ENCODE measurements at places on chromosomes 11 and 22.
A peak's percentile ranks its signal among the peaks of the same experiment; 100 is the strongest.

DNA sequence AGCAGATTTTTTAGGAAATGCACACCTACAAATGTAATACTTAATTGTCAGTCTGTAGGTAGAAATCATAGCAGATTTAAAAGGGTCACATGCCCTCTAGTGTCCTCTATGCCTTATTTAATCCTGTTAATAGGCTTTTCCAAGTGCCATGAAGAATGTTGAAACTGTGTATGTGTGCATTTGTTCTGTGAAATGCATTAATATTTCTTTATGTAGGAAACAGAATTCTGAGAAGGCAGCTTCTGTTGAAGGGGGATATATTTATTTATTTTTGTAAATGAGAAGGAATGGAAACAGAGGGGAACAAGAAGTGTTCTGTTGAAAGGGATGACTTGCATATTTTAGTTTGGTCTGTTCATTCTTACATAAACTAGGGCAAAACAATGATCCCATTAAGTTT is 51.0 kb downstream of the SVIP start:
- DNase-seq: no peak

GRCh38 chr11:16738947-16739815 is 734 bp downstream of the C11orf58 start:
- no peak for DNase-seq

DNA sequence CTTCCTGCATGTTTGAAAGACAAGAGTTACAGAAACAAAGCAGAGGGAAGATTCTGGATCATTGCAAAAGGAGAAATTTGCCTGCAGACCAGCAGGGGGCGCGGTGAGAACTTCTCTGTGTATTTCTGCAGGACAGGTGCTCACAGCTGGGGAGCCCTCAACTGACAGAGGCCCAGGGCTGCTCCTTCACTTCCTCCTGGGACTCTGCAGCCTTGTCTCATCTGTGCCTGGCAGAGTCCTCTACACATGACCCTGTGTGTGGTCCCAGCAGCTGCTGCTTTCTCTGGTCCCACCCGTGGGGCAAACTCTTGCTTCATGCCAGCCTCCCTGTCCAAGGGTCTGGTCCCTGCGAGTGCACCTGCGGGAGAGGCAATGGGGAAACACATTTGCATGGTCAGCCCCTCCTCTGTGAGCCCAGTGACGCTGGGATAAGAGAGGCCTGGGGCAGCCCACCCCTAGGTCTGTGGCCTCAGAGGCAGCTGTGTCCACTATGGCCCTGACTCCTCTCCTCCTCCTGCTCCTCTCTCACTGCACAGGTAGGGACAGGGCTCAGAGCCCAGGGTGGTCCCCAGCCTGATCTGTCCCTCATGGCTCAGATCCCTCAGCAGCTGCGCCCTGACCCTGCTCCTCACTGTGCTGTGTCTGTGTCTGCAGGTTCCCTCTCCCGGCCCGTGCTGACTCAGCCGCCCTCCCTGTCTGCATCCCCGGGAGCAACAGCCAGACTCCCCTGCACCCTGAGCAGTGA is 43.2 kb upstream of the VPREB1 start:
- peak; percentile 67 for DNase-seq

GRCh38 chr11:94794287-94795168 is 26.4 kb downstream of the AMOTL1 start:
- DNase-seq: no peak

DNA sequence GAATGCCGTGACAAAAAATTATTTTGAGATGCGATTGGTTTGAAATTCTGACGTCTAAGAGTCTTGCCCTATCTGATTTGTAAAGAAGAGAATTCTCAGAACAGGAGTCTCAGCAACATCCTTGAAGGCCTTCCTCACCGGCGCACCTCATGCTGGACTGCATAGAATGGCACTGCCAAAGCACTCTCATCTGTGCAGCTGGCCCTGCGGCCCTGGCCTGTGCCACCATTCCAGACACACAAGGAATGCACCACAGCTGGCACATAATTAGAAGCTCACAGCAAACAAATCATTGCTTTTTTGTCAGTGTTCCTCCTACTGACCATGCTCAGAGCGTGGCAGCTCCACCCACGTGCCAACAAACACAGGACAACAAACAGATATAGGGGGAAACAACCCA is 166.0 kb downstream of the KIRREL3 start:
- DNase-seq: no peak

GRCh38 chr22:44600207-44600785 is 101.7 kb upstream of the PRR5 start:
- DNase-seq: no peak

DNA sequence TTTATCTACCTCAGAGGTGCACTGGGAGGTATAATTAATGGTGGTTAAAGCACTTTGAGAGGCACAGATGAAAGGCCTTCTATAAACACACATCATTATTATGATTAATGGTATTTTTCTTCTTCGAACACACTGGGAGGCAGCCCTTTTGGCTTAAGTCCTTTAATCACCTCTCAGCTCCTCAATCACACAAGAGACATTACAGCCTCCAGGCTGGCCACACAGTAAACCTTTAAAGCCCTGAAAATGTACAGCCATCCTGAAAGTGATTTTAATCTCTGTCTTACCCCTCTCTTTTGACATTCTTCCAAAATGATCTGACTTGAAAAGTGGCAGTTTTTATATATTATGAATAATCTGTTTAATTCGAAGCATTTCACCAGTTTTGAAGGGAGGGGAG is 54.3 kb upstream of the VSTM5 start:
- DNase-seq: no peak

DNA sequence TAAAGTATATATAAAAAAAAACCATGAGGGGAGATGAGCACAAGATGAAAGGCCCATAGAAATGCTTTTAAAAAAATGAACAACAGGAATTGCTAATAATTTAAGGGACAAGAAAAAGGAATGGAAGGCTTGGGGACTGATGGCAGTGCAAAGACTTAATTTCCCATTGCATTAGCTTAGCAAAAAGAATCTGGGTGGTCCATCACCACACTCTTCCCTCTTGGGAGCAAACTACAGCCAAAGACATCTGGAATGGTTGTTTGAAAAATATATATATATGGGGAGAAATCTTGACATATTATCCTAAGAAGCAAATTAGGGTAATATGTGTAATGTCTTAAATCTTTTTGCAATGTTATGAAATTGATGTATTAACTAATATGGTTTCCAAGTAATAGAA is 727.1 kb downstream of the METTL15 start:
- no peak for DNase-seq

DNA sequence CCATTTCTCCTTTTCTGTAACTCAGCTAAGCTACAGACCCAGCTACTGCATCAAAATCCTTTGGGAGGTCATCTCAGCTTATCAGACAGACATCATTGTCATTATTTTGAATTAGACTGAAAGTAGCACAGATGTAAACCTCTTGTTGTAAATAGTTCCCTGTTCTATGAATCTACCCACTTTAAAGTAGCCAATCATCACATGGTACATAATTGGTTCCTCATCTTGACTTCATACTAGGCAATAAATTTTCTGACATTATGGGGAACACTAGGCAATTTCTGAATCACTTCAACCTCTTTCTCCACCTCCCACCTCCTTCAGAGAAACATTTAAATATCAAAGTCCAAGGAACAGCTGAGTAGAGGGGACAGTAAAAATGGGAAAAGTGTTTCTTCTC is 47.9 kb downstream of the MPPED2 start:
- no peak for DNase-seq

- no peak for DNase-seq
Measured at GRCh38 chr11:92329646-92330045, 105.0 kb downstream of the FAT3 start.

DNA sequence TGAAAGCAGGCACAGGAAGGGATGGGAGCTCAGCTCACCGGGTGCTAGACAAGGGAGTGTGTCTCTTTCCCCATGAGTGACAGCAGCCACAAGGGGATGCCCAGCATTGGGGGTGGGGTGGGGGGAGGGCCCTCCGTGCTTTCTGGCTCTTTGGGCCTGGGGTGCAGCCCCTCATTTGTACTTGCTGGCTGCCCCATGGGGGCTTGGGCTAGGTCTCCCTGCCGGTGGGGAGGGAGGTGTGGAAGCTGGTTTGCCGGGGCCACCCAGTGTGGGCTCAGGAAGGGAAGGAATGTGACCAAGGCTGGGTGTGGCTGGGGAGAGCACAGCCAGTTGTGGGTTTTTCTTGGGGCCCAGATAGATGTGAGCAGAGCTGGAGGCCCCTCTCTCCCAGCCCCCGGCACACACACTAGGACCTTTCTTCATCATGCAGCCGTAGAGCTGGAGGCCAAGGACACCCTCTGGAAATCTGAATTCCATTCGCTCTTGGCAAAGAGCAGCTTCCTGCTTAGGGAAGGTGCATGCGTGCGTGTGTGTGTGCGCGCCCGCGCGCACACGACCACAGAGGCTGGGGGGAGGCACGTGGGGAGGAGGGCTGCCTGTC is 25.8 kb downstream of the KCNQ1OT1 start:
- no peak for DNase-seq

DNA sequence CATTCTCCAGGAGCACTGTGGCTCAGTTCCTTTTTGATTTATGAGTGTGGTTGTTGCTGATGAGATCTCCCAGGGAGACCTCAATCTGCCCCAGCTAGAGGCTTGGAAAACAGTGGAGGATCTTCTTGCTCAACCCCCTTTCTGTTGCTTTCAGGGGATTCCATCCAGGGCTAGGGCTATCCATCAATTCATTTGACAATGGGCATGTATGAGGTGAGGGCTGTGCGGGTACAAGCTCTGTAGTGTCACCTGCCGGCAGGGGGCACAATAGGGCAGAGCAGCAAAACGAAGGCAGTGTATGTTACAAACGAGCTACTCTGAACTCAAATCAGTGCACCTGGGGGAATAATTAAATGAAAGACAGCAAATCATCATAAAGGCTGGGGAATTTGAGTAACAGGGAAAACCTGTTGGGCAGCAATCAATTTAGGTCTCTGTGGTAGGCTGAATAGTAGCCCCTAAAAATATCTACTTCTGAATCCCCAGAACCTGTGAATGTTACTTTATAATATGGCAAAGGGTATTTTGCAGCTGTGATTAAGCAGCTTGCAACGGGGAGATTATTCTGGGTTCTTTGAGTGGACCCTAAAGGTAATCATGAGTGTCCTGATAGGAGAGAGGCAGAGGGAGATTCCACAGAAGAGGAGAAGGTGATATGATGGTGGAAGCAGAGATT is 170.3 kb upstream of the ZBED5 start:
- DNase-seq: peak; percentile 77

- no peak for DNase-seq
Measured at GRCh38 chr11:70497536-70498075, 99.3 kb downstream of the CTTN start.

- DNase-seq: no peak
Measured at GRCh38 chr11:67615728-67616430, 9.1 kb downstream of the NDUFV1 start.

- DNase-seq: no peak
Measured at GRCh38 chr11:19027829-19028595, 32.5 kb downstream of the MRGPRX2 start.

- DNase-seq: no peak
Measured at GRCh38 chr22:27296091-27296675, 505.4 kb downstream of the MN1 start.

GRCh38 chr11:117921893-117922292 is 7.3 kb downstream of the TMPRSS13 start:
- no peak for DNase-seq

- no peak for DNase-seq
Measured at GRCh38 chr11:26323837-26324236, 8.1 kb upstream of the ANO3 start.

- DNase-seq: no peak
Measured at GRCh38 chr22:29266564-29267461, 968 bp downstream of the RHBDD3 start.

DNA sequence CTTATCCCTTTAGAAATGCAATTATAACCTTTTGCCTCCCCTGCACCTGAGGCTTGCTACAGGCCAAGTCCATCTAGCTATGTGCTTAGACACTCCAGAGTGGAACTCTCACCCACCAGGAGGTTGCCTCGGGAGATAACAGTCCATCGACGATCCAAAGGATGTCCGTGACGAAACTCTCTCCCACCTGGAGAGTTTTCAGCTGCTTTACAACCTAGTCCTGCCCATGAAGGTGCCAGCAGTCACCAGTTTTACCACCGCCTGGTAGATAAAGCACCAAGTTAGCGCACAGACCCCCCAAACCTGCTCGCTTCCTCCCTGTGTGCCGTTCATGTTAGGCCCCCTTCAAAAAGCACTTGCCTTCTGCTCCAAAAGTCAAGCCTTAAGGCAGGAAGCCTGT is 53.1 kb upstream of the SHISAL1 start:
- no peak for DNase-seq

DNA sequence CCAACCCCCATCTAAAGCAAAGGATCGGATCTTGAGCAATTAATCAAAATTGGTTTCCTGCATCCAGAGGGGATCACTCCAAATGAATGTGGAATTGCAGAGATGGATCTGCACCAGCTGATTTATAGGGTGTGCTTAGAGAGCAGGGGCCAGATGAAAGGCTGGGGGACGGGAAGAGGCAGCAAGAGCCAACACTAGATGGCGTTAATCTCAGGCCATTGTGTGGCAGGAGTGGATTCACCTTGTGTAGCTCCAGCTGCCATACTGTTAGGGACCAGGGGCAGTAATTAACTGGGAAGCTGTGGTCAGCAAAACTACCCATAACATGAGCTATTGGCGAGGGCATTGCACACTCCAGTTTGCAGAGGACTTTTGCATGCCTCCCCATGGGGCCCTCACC is 35.6 kb downstream of the SERPINH1 start:
- DNase-seq: no peak

DNA sequence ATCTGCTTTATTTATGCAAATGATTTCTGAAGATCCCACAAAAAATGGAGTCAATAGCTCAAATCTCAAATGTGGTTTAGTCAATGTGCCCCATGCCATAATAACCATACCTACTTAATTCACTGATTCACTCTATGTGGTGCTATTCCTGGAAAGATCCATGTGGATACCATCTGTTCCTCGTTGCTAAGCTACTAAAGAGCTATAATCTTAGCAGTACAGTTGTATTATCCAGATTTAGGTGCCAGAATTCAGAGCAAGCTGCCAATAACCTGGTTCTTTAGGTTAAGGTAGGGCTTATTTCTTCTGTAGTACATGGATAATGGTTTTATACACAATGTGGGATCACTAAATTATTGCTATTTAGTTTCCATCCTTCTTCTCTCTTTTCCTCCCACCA is 974.7 kb upstream of the CCDC90B start:
- DNase-seq: no peak

DNA sequence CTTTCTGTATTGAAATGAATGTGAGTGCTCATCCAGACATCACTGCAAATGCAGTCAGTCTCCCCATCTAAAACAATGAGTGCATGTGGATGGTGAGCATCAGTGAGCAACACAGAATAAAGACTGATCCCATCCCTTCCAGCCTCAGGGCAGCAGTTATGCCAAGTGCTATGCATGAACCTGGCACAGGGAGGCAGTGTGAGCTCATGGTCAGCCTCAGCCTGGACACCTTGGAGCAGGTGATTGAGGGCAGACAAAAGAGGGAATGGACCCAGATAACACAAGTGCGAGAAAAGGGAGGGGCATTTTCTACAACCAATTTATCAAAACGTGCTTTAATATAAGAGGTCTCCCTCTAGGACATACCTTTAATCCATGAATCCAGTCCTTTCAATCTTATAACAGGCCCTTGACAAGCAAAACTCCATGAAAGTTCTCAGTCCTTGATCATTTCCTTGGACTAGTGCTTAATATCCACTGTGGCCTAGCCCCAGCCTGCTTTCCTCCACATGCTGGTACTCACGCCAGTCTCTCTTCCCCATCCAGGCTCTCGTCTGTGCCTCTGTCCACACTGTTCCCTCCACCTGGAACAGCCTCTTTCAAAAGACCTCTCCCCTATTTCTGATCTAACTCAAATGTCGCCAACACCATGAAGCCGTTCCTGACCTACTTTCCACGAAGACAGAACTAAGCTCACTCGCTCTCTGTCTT is 50.5 kb upstream of the LRRC55 start:
- no peak for DNase-seq

Measured in stimulated activated CD4-positive, alpha-beta T cell treated with anti-CD3 and anti-CD28 coated beads, Interleukin-4, amount 100 ng/mL, for 24 hours (primary cell).